Retina (tissue), 1 donor: ENCODE measurements at places on chromosomes 2 and 18.

DNA sequence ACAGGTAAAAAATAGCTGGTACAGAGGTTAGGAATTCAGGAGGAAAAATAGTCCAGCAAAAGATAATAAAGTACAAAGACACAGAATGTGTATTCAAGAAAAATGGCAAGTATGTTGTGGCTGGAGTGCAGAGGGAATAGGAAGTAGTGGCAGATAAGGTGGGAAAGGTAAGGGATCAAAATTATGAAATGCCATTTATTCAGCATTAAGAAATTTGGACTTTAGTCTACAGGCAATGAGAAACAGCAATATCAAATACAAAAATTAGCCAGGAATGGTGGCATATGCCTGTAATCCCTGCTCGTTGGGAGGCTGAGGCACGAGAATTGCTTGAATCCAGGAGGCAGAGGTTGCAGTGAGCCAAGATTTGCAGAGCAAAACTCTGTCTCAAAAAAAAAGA lies 10.3 kb downstream of the MMADHC start:
- DNase-seq = no peak

GRCh38 chr2:189407281-189408209 lies 33.7 kb upstream of the WDR75 start:
- DNase-seq = no peak

GRCh38 chr2:226483745-226484619 lies 315.6 kb downstream of the IRS1 start:
- DNase-seq = no peak

- no peak for DNase-seq
Observed at GRCh38 chr2:43425659-43426058, 170.2 kb downstream of the THADA start.

DNA sequence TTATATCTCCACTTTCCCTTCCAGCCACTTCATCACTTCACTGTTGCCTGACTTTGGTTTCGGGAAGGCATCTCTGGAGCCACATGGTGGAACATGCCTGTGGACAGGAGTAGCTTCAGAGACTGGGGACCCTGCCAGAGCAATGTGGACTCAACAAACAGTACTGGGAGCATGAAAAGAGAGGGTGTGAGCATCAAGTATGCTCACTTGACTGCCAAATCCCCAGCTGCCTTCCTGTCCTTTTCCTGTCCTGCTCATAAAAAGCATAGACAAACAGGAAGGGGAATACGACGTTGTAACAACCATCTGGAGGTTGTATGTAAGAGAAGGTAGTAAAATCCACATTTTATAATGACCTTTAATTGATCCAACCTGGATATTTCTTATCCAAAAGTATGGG lies 61.3 kb upstream of the CSRNP3 start:
- no peak for DNase-seq

DNA sequence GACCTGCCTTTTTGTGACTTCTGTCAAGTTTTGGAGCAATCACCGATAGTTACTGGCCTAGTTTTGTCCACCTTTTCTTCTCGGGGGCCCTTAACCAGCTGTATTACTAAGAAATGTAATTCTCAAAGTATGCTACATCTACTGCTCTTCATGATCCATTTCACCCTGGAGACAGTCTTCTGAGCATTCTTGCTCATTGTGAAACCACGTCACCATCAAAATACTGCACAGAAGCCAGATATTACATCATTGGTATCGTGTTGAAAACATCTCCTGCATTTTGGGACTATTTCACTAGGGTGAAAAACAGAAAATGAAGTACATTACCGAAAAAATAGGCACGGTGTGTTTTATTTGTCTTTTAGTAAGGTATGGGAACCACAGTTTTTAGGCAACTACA lies 11.7 kb downstream of the LYPD6B start:
- no peak for DNase-seq

GRCh38 chr2:33342705-33343104 lies 133.7 kb upstream of the RASGRP3 start:
- no peak for DNase-seq

GRCh38 chr2:173028141-173028540 lies 47.5 kb upstream of the MAP3K20 start:
- no peak for DNase-seq

- DNase-seq = no peak
Observed at GRCh38 chr2:240626531-240627300, 1.4 kb downstream of the GPR35 start.

DNA sequence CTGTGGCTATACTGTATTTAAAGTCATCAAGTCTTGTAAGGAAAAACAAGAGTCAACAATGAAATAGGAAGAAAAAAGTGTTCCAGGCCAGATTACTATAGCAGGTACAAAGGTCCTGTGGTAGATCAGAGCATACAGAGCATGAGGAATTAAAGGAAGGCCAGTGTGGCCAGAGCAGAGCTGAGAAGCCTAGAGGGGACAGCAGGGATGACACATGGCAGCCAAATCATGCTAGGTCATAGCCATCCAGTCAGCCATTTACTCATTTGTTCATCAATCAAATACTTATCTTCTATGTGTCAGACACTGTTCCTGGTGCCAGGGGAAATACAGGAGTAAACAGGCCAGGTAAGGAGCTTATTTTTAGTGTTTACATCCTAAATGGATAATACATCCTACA lies 24.3 kb downstream of the ADD2 start:
- DNase-seq = no peak

DNA sequence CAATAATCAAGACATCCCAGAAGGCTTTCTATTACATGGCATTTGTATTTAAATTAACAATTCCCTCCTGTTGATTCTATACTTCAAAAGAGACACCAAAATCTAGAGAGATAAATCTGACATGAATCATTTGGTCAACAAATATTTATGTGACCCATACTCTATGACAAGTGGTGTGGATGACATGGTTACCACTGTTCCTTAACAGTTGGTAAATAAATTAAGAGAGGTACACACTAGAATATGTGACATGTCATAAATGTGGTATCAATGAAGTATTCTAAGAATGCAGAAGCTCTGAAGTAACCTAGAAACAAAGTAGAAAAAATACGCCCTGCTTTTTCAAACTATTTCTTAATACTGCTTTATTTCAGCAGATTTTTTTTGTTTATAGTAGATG lies 255.4 kb downstream of the EXOC6B start:
- DNase-seq = no peak

DNA sequence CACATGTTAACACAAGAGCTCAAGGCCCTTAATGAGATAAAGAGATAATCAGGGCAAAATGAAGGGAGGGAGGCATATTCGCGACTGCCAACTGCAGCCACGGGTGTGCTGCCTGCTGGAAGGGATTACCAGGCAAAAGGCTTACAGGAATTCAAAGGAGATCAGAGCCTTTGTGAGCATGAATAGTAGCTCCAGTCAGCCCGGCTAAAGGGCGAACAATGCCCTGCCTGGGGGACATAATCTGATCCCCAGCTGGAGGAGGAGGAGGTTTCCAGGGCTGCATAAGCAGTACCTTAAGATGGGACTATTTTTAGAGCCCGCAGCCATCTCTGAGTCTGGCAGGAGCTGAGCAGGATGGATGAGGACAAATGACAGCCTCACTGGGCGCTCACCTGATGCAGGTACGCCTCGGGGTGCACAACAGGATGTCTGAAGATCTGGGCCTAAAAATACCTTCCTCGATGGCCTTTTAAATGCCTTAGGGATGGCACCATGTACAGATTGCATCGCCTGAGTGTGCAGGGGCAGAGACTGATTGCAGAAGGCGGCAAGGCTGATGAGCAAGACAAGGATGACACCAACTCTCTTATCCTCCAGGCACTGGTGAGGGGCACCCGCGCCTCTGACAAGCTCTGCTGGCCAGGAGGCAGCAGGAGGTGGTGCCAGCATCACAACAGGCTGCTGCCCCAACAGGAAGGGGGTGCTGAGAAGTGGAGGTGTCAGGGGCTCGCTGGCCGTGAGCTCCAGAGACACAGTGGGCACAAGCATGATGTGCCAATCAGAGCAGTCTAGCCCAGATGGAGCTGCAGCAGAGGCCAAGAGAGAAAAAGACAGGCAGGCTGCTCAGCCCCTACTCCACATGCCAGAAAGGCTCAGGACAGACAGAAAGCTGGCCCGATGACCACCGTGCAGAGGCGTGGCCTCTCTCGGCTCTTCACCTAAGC lies 111.4 kb downstream of the EIPR1 start:
- peak; percentile 78 for DNase-seq

GRCh38 chr2:16817305-16818202 lies 151.9 kb upstream of the CYRIA start:
- DNase-seq = no peak

GRCh38 chr2:146850746-146851145 lies 994.1 kb upstream of the ACVR2A start:
- no peak for DNase-seq

GRCh38 chr2:236986524-236987330 lies 99.0 kb upstream of the COPS8 start:
- no peak for DNase-seq

DNA sequence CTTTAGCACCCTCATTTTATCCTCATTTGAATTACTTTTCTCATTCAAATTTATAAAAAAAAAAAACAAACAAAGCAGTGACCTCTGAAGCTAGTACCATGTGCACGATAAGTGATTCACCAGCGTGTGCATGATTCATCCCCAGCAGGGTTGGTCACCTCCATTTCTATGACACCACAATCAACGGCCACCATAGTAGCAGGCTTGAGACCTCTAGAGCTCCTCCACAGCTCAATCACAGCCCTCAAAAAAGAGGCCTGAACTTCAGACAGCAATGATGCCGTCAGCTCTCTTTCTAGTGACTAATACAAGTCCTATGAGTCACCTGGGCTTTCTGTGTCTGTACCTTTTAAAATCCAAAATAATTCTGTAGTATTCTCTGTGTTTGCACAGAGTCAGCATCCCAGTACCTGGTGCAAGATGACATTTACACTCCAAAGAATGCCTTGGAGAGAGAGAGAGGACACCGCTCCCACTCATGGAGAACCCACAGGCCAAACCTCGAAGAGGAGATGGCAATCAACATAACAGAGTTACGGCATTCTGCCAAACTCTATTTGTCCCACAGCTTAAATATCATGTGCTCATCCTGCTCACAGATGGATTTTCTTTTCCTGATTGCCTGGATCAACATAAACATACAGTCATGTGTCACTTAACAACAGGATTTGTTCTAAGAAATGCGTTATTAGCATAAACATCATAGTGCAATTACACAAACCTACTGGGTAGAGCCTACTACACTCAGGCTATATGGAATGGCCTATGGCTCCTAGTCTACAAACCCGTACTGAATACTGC lies 58.7 kb downstream of the L3MBTL4 start:
- DNase-seq = no peak

- DNase-seq = no peak
Observed at GRCh38 chr2:238741277-238741676, 106.6 kb upstream of the TWIST2 start.

DNA sequence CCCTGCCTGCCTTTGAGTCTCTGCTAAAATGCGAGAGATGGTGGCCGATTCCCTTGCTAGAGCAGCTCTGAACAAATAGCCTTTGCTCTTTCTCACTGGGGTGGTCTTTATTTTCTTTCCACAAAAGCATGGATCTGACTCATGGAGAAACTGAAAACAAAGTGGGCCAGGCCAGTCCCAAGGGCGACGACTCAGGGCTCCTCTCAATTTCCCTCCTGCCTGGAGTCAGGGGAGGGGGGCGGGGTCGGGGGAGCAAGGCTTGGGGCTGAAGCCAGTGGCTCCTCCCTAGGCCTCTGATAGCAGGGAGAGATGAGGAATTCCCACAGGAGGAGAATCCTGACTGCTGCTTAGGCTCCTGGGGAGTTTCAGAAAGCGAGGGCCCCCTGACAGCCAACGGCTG lies 17.1 kb upstream of the IL1R2 start:
- DNase-seq = no peak

GRCh38 chr2:8389431-8390108 lies 292.3 kb upstream of the ID2 start:
- DNase-seq = no peak

DNA sequence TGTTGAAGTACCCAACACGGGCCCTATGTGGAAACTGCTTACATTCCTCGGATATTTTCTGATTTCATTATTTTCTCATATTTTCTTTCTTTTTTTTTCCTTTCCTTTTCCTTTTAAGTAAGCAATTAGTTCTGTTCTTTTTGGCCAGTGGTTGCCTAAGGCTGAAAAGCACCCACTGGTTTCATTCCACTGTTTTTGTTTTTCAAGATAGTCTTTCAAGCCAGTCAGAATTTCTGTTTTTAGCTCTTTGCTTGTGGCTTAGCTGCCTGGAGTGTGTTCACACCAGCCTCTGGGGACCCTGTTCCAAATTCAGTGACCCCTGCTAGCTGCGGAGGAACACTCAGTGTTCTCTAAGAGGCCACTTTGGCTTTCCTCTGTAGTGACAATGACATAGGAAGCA lies 73.6 kb downstream of the NRP2 start:
- no peak for DNase-seq
